ENCODE measurements at places on chromosomes 7 and 10.

GRCh38 chr7:69577221-69577620 is 21.1 kb upstream of the AUTS2 start:
- no peak for DNase-seq

- DNase-seq: no peak
These were observed 172.5 kb downstream of the EGFR start for GRCh38 chr7:55191161-55191925.

DNA sequence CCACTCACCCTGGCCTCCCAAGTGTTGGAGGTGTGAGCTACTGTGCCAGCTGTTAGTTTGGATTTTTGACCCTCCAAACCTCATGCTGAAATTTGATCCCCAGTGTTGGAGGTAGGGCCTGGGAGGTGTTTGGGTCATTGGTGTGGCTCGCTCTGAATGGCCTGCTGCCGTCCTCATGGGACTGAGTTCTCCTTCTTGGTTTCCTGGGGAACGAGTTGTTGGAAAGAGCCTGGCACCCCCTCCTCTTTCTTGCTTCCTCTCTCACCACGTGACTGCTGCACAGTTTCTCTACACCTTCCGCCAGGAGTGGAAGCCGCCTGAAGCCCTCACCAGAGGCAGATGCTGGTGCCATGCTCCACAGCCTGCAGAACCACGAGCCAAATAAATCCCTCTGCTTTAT is 253.5 kb downstream of the PHTF2 start:
- no peak for DNase-seq

GRCh38 chr7:158849442-158849767 is 7.0 kb upstream of the DYNC2I1 start:
- DNase-seq: no peak

DNA sequence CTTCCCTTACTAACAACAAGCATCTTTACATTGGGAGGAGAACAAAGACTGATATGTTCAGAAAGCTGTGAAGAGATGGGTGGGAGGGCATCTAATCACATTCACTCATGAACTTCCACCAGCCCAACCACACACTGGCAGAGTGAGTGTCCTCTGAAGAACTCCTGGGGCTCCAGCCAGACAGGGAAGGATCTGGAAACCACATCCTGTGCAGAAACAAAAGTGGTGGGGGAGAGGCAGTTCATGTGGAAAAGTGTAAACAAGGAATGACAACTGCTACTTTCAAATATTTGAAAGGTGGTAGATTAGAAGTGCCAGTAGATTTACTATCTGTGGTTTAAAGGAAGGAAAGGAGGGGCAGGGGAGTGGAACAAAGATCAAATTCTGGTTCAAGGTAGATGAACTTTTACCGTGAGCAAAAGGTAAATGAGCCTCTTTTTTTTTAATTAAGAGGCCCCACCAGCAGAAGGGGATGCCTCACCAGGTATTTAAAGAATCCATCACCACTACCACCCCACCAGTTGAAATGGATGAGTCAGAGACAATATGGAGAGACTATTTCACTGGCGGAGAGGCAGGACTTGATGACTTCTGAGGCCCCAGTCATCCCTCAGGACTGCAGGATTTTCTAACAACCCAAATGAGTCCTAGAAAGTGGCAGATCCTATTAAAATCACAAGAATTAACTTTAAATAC is 34.5 kb downstream of the GOT1 start:
- DNase-seq: no peak

All from HCT116 (cell line).